ENCODE measurements at places on chromosomes 12 and 14.

- no peak for DNase-seq
These were observed 86.5 kb upstream of the CDKN3 start for GRCh38 chr14:54310151-54310850.

GRCh38 chr12:101325590-101325989, 45.7 kb downstream of the UTP20 start:
- DNase-seq: no peak

- no peak for DNase-seq
These were observed 11.9 kb upstream of the TMEM119 start for GRCh38 chr12:108609537-108610335.

DNA sequence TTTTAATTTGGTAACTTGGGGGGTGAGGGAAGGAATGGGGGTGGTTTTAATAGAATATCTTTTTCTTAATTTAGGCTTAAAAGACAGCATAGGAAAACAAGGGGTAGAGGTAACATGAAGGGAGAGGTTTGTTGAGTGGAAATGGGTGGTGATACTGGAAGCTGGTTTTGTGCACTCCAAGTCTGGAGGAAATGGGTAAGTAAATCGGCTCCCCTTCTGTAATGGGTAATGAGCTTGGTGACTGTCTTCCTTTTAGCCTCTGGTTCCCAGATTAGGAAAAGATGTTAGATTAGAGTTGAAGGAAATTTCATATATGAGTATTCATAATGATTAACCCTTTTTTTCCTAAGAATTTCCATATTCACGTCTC, 122.1 kb downstream of the SRGAP1 start:
- DNase-seq: no peak

DNA sequence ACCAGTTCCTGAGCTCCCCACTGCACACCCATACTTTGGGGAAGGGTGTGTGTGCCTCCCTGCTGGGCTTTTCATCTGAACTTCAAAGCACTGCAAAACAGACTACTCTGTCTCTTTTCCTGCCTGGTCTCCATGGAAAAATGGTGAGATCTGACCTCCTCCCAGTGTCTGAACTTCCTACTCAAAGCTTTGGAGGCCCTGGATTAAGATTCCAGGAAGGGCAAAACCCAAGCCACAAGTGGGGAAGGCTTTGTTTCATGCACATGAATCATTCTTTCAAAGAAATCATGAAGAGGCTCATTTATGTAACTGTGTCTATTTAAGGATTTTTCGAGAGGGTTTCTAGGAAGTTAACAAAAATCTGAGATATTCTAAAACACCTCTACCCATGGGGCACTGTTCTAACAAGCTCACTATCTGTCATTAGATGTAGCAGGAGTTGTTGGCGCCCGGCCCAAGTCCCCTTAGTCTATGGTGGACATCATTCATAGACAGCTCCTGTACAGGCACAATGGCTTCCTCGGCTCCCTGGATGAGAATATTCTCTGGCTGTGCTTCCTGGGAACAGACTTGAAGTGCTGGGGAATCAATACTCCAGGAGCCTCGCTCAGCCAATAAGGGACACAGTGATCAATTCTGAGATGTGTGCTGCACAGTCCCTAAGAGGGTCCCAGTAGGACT, 224.0 kb downstream of the KTN1 start:
- DNase-seq: no peak

Data from stimulated activated CD4-positive, alpha-beta T cell treated with anti-CD3 and anti-CD28 coated beads, Interleukin-4, amount 100 ng/mL, for 24 hours (primary cell).